Activated naive CD8-positive, alpha-beta T cell treated with anti-CD3 and anti-CD28 coated beads, Interleukin-2, amount 50 U/mL, for 24 hours (primary cell): ENCODE measurements at places on chromosomes 11 and 22.
A peak's percentile ranks its signal among the peaks of the same experiment; 100 is the strongest.

DNA sequence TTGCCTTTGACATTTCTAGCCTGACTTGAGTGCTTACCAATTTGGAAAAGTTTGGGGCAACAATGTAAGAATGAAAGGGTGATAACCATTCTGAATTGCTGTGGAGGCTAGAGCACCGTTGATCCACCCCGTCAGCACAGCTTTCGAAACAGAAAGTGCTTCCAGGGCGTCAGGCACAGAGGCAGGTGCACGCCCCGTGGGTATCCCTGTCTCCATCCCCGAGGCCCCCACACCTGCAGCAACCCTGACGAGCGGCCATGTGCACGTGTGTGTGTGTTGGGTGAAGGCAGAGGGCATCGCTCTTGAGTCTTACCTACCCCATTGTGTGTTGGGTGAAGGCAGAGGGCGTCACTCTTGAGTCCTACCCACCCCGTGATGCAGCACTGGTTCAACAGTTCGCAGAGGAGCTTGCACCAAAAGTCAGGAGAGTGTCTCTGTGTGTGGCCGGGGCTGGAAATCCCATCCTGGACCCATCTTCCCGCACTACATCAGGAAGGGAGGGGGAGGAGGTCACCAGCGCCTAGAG, 404.5 kb downstream of the BRD1 start:
- DNase-seq = no peak

DNA sequence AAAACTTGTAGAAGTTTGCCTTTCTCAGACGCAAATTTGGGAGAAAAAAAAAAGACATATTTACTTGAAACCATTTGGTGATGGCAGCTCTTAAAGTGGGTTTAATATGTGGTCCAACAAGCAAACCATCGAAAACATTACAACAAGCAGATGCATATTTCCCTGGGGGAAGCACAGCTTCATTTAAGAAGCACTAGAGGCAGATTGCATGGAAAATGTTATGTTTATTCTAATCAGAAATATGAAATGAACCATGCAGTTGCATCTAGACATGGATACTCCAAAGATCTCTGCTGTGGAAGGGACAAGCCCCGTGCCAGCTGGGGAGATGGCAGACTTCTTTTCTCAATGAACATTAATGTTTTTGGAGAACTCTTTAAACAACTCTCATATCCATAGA, 57.4 kb upstream of the PARVA start:
- DNase-seq = no peak

- DNase-seq = no peak
Observed at GRCh38 chr22:45896153-45896951, 80.6 kb downstream of the WNT7B start.

DNA sequence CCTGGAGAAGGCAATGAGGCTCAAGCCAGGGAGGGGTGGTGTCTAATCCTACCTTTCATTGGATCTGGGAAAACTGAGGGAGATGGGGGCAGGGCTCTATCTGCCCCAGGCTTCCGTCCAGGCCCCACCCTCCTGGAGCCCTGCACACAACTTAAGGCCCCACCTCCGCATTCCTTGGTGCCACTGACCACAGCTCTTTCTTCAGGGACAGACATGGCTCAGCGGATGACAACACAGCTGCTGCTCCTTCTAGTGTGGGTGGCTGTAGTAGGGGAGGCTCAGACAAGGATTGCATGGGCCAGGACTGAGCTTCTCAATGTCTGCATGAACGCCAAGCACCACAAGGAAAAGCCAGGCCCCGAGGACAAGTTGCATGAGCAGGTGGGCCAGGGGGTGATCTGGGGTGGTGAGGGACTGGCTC, at the start of gene FOLR1:
Gene FOLR1, plus strand, starts transcription at position 180 of the 421 bp plus-strand sequence. Its CDS starts 34 bp downstream, at position 214.
- no peak for DNase-seq

DNA sequence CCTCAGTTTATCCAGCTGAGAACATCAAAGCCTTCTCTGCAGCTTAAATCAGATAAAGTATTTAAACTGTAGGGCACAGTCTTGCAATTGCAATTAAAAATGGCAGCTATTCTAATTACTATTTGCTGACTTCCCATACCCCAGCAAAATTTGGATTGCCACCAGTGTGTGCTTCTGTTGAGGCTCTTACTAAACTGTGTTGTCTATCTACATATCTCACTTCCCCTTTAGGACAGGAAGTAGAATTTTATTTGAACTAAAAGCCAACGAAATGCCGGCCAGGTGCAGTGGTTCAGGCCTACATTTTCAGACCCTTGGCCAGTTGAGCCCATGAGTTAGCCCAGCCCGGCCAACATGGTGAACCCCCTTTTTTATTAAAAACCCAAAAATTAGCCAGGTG, 7.1 kb downstream of the SAA4 start:
- DNase-seq = no peak

DNA sequence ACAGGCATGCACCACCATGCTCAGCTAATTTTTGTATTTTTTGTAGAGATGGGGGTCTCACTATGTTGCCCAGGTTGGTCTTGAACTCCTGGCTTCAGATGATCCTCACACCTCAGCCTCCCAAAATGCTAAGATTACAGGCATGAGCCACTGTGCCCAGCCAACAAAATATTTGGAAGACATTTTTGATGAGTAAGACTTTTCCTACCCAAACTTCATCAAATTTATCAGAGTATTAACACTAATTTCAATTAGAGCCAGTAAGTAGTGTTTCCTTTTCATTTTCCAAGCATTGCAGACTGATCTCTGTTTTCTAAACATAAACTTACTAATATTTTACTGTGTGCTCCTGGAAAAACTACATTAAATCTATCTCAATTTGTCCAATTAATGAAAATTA, 1.4 kb upstream of the CRTAM start:
- DNase-seq = no peak

- no peak for DNase-seq
Observed at GRCh38 chr11:95545116-95545875, 244.3 kb downstream of the FAM76B start.

DNA sequence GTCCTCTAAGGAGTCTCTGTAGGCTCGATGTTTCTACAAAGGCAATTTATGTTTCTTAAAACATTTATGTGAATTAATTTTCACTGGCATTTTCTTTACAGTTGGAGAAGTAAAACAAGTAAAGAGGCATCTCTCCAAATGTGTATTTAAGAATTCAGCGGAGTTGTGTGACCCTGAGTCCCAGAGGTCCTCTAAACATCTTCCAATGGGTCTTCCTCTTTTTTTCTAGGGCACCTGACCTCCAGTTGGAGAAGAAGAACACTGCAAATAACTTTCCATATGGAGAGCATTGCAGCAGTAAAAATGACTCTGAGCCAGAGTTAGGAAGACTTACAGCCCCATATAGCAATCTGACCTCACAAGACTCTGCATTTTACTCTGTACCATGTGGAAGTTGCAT, 480.5 kb upstream of the RAG2 start:
- no peak for DNase-seq

GRCh38 chr22:39300186-39300830, 19.1 kb downstream of the RPL3 start:
- no peak for DNase-seq

GRCh38 chr11:1335811-1336761, 26.7 kb upstream of the TOLLIP start:
- peak; percentile 51 for DNase-seq

DNA sequence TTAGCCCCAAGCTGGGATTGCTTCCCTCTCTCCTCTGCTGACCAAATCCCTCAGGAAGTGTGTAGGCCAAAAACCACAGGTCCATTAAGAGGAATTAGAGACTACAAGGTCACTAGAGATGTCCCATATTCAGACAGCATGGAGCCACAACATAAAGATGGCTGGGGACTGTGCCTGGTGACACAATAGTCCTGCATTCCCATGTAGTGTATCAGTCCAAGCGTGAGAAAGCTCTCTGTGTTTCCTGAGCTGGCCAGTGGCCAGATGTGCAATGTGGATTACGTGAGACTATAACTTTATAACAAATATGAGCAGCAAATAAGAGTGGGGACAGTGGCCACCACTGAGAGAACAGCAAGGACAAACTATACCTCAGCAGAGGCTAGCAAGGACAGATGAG, 7.6 kb upstream of the MS4A10 start:
- no peak for DNase-seq

DNA sequence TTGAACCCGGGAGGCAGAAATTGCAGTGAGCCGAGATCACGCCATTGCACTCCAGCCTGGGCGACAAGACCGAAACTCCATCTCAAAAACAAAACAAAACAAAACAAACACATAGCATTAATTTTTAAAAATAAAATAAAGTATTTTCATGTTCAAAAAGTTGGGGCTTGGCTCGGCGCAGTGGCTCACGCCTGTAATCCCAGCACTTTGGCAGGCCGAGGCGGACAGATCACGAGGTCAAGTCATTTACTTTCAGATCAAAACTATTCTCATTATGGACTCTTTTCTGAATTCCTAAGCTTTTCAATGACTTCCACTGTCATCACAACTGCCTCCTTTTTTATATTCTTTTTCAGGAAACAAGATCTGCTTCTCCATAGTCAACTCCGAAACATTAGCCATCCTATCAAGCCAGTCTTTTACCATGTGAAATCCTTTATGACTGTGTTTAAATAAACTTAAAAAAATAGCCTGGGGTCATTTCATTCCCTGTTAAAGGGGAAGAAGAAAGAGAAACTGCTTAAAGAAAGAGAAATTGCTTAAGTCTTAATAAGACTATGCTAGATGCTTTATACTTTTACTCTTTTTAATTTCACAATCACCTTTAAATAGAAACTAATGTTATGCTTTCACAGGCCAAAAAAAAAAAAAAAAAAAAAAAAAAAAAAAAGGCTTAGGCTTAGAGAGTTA, 13.1 kb upstream of the CHRNA10 start:
- no peak for DNase-seq

- peak; percentile 18 for DNase-seq
Observed at GRCh38 chr11:93921695-93922468, 71.5 kb upstream of the VSTM5 start.

DNA sequence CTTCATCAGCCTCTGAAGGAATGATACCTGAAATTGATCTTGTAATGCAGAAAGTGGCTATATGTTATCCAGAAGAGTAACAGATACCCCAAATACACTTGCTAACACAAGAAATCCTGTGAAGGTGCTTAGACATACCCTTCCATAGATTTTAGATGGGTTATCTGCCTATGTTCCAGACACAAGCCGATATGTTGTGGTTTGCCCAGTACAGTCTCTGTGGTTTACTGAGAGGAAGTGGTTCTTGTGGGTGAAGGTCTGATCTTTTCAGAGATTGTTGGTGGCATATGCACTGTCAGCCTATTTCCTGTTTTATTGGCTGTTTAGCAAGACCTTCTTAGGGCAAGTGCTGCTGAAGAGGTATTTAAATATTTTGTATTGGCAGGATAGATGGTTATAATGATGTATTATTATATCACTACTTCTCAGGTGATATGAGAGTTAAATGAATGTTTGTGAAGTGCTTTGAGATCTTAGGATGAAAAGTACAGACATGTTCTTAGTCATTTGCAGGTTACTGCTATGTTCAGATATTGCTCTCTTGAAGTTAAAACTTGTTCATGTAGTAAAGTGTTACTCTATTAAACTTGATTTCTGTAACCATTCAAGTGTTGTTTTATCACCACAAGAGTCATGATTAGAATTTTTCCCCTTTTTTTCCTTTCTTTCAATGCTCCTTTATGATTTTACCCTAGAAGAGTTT, 8.2 kb downstream of the ARHGEF12 start:
- DNase-seq = peak; percentile 48
